ENCODE measurements at places on chromosomes 1 and 21.

DNA sequence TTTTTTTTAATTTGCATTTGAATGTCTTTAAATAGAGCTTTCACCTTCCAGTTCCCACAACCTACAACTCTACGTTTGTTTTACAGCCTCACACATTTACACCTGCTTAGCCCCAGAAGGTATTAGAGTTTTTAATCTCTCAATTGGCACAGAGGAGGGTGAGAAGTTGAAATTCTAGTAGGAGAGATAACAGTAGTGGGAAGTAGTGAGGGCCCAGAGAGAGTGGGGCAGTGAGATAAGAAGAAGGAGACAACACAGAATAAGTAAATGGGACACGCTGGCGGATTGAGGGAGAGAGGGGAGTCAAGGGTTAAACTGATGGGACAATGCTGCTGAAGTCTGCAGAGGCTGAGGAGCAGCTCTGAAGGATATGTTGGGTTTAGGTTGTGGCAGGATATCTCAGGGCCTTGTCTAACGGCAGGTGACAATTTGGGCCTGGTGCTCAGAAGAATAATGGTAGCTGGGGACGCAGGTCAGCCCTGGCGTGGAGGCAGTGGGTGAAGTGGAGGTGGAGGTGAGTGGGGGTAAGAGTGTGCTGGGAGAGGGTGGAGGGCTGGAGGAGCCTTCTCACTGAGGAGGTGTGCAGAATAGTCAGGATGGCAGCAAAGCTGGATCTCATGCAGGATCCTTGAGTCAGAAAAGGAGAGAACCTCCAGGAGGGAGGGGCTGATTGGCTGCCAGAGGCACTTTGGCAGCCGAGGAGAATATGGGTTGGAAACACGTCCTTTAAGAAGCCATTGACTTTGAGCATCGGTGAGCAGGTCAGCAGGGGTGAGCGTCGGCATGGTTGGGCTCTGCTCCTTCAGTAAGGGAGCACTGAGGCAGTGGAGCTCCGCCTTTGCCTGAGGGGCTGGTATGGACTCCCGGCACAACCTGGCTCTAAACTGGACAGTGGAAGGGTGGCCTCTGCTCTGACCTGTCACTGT, 72.9 kb downstream of the SYT6 start:
- no peak for DNase-seq

- DNase-seq = no peak
Measured at GRCh38 chr1:240998024-240998423, 359.0 kb downstream of the RGS7 start.

- DNase-seq = peak; percentile 10
Measured at GRCh38 chr1:190320952-190321351, 156.7 kb downstream of the BRINP3 start.

DNA sequence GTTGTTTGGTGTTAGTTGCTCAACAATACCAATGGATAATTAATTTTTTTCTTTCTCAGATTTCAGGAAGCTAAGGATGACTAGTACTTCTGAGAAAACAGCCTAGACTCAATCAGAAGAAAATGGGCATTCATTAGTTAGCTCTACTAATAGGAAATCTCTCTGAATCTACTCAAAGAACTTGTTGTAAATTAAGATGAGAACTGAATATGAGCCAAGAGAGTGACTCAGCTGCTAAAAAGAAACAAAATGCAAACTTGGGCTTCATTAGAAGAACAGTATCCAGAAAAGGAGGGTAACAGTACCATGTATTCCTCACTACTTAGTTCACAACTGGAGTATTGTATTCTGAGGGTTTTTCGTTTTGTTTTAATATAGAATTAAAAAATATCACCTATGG, 12.5 kb downstream of the FOXJ3 start:
- DNase-seq = no peak

DNA sequence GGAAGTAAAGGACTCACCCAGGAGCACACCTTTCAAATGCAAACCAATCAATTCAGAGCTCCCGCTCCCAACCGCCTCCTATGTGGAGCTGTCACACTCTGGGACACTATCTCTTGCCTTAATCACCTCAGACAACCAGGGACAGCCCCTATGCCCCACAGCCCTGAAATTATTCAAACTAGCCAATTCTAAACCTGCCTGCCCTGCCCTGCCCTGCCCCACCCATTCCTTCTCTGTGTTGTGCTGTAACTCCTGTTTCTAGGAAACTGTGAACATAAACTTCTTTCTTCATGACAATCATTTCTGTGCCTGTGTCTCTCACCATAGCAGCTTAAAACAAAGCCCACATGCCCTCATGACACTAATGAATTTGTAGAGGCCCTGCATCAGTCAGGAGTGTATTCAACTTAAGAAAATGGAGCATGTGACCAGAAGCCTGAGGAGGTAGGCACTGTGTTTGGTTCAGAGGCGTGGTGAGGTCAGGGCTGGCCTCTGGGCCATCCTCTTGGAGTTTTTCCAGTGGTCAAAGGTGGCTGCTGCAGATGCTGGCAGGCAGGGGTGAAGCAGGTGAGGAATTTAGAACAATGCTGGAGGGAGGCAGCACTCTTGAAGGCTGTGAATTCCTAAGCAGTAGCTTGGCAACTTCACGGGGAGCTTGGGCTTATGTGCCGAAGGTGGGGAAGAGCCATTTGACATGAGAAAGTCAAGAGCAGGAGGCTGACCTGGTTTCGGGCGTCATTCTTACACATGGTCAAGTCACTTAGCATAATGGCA, 74.5 kb downstream of the RHOU start:
- DNase-seq = no peak
